ENCODE measurements at places on chromosomes 6 and 20.

DNA sequence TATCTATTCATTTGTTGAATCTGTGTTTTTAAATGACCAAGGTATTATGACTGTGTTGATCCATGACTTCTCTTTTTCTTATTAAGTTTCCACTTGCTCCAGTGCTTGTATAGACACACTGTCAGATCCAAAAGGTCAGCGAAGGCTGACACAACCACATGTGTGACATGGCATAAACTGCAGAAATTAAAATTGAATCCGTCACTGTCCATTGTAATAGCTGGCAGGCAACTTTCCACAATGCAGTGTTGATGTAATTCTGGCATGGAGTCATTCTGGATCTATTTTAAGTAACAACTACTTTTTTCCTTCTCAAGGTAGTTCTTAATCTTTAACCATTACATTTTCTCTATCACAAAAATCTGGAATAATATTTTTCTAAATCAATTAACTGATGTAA lies 145.3 kb downstream of the AIG1 start:
- no peak for DNase-seq

- DNase-seq, result no peak
Observed at GRCh38 chr20:39778431-39778830, 816.3 kb downstream of the DHX35 start.

GRCh38 chr6:79076160-79076559 lies 1.9 kb downstream of the PHIP start:
- DNase-seq, result no peak

GRCh38 chr6:89357390-89357789 lies 4.9 kb upstream of the UBE2J1 start:
- DNase-seq, result no peak

GRCh38 chr6:122563364-122564052 lies 46.7 kb upstream of the PKIB start:
- no peak for DNase-seq

DNA sequence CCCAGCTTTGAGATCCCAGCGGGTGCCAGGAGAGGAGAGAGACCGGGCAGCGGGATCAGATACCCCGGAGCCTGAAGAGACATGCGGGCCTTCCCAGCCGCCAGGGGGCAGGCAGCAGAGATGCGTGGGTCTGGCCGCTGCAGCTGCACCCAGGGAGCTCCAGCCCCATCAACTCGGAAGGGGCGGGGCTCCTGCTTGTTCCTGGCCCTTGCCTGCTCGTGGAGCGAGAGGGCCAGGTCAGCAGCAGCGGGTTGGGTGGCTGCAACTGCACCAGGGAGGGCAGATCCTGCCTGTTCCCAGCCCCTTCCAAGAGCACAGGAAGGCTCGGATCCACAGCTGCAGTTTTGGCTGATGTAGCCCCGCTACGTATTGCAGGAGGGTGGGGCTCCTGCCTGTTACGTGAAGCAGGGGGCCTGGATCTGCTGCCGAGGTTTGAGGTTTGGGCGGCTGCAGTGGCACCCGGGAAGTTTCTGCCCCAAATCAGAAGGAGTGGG lies 532.8 kb downstream of the RFPL4B start:
- no peak for DNase-seq
